NCI-H524 (cell line): ENCODE measurements at places on chromosomes 5 and 9.

GRCh38 chr9:95574866-95575553 is 58.2 kb upstream of the PTCH1 start:
- DNase-seq: no peak

- no peak for DNase-seq
Measured at GRCh38 chr5:135213027-135213386, 179.0 kb upstream of the PITX1 start.

GRCh38 chr5:136030956-136031611 is 2.3 kb downstream of the TGFBI start:
- DNase-seq: no peak

DNA sequence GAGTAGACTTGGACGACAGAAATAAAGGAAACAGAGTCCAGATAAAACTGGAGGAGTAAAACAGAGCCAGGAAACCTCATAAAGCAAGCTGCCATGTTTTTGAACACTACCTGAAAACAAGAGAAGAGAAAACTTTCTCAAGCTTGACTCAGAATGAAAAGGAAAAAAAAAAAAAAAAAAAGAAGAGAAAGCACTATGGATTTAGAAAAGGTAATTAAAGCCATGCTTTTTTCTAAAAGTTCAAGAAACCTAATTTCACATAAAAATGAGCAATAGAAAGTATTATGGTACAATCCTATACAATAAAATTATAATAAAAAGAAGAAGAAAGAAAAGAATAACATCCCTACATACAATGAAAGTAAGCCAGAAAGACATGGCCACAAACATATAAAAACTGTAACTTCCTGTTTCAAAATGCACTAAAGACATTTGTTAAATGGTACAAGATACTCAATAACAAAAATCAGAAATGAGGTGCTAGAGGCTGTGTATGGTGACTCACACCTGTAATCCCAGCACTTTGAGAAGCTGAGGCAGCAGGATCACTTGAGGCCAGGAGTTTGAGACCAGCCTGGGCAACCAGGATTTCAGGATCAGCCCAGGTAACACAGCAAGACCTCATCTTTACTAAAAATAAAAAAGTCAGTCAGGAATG is 129.5 kb downstream of the SIL1 start:
- DNase-seq: no peak

DNA sequence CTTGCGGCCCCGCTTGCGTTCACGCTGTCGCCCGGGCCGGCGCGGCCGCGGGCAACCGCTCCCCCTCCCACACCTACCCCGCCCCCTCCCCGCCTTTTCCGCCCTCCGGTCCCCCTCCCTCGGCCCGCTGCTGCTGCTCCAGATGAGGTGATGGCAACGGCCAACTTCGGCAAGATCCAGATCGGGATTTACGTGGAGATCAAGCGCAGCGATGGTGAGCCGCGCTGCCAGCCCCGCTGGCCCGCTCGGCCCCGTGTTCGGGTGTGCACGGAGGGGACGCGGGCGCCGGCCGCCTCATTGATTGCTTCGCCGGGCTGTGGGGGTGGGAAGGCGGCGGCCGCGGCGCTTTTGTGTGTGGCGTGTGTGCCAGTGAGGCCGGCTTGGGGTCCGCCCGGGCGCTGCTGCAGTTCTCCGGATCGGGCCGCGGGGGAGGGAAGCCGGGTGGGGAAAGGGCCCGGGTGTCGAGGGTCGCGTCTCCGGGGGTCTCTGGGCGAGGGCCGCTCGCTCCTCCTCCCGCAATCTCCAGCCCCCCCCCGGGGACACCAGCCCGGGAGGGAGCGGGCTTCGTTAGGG is 403 bp downstream of the KIF2A start:
- DNase-seq: peak; percentile 38

GRCh38 chr5:18920966-18921365 is 1067.0 kb downstream of the CDH18 start:
- DNase-seq: no peak
